Airway epithelial cell (primary cell): ENCODE measurements at places on chromosomes 4 and X. TPM values are rescaled to one million over a fixed set of nuclear protein-coding genes. Genes with fewer than 3 reads are reported as not detected.

The CXCL11 gene
- total RNA-seq, result 0.07 TPM in 1 of 2 replicates, not detected in the other

The MAGEB10 gene
- not detected in 2 replicates for total RNA-seq

The BTK gene
- total RNA-seq, result 0.23 TPM in 1 of 2 replicates, not detected in the other

The MID1 gene
- 11.8 and 12.1 TPM in 2 replicates for total RNA-seq

The SATL1 gene
- not detected in 2 replicates for total RNA-seq

The SHROOM2 gene
- total RNA-seq, result 7.9 and 13.0 TPM in 2 replicates

The SLC9A6 gene
- total RNA-seq, result 12.0 and 15.2 TPM in 2 replicates

The ZCCHC4 gene
- 9.7 and 15.9 TPM in 2 replicates for total RNA-seq

The OCRL gene
- total RNA-seq, result 11.8 and 13.8 TPM in 2 replicates

The HHIP gene
- total RNA-seq, result 0.56 and 1.5 TPM in 2 replicates

The C4orf36 gene
- 1.1 and 3.5 TPM in 2 replicates for total RNA-seq

The FGFBP2 gene
- not detected in 2 replicates for total RNA-seq

The UBA1 gene
- total RNA-seq, result 217 and 276 TPM in 2 replicates

The EDA2R gene
- 0.60 and 1.7 TPM in 2 replicates for total RNA-seq

The STK32B gene
- not detected in 2 replicates for total RNA-seq

The PROM1 gene
- total RNA-seq, result under 0.01 TPM in 1 of 2 replicates, not detected in the other
